ENCODE measurements at places on chromosomes 4 and X.

GRCh38 chr4:85807247-85807950 lies 332.4 kb downstream of the ARHGAP24 start:
- peak; percentile 92 for DNase-seq

DNA sequence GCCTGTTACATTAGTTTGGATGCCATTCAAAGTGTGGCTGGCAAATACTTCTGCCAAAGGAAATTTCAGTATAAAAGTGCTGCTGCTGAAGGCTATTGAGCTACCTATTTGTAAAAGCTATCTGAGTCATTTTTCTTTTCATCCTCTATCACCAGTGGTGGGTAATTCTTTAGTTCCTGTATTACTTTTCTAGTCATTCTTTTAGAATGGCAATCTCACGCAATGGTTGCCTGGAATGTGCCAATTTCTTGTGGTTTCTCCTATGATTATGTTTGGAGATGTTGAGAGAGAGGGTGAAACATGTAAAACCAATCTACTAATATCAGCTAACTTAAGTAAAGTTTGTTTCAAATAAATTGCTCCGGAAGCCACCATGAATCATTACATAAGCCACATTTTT lies 685.0 kb downstream of the RAPGEF2 start:
- DNase-seq = peak; percentile 33

DNA sequence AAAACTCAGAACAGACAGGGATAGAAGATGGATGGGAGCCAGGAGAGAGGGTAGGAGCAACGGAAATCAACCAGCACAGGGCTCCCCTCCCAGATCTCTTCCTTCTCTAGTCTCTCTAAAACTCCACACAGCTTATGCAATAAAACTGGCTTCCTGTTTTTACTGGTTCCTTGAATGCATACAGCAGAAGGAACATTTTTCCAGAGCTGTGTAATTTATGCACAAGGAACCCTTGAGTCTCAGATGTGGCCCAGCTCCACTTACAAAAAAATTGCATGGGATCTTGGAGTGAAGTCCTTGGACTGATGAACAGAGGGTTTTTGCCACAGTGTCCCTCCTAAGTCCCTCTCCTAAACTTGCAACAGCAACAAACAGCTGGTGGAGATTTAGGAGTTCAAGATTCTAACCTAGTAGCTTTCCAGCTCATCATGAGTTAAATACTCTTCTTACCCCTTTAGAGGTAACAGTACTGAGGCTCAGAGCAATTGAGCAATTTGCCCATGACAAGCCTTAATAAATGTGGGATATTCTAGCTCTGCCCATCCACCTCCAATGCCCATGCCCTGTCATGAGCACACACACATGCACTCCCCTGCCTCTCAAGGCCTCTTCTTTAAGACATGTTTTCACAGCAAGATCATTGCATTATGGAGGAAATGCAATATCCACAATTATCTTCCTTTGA lies 18.4 kb upstream of the CC2D2A start:
- DNase-seq = peak; percentile 71

DNA sequence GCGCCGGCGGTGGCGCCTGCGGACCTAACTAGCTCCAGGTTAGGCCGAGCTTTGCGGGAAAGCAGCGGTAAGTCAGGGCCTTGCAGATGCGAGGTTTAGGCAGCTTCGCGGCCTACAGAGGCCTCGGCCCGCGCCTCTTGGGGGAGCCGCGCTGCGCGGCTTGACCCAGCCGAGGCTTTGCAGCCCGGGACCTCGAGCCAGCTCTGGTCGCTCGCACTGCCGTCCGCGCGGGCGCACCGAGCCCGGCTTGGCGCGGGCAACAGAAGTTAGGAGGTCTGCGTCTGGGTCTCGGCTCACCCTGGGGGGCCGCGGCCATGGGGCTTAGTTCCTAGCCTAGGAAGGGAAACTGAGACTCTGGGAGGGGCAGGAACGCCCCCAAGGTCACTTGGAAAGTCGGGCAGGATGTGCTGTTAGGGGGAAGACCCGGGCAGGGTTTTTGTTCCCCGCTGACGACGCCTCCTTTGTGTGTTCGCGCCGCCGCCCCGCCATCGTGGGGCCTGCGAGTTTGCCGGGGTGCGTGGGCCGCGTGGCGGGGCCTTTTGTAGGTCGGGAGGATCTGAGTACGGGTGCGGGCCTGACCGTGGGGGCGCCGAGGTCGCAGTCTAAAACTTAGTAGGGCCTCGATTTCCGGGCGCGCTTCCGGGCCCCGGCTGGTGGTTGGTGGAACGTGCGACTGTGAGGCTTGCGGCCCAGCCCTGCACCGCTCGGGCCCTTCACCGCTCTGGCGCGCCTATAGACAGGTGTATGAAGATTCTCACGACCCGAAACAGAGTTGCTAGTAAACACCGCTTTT lies 482 bp downstream of the RNF4 start:
- peak; percentile 32 for DNase-seq

DNA sequence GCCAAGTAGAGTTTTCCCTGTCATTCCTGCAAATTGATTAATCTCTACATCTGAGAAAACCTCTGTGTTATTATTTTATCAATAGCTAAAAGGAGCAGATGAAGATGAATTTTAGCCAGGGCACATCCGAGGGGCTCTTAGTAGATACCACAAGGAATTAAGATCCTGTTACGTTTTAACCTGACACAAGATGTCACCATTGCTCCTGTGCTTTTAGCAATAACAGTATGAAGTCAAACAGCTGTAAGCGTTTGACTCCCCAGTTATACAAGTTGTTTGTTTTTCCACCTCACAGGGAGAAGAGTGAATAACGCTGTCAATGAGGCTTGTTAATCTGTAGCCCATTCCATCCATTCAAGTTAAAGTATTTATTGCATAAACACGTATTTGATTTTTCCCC lies 76.0 kb upstream of the AP1S2 start:
- DNase-seq = peak; percentile 62

- no peak for DNase-seq
These were observed 138.1 kb downstream of the MID1 start for GRCh38 chrX:10482261-10482660.

DNA sequence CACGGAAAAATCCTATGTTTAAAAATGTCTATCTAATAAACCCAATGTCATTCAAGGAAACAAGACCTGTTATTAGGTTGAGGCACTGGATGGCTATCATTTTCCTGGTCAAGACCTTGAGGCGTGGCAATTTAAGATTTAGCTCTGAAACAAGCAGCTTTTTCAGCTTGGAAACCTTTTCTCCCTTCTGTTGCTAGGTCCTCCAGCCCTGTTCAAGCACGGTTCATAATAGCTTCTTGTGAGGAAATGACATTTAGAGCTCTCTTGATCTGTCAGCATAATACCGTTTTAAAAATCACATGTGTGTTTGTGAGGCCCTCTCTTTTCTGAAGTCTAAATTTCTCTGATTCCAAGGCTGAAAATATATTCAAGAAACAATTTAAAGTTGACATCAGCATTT lies 133.6 kb upstream of the GRPR start:
- no peak for DNase-seq

DNA sequence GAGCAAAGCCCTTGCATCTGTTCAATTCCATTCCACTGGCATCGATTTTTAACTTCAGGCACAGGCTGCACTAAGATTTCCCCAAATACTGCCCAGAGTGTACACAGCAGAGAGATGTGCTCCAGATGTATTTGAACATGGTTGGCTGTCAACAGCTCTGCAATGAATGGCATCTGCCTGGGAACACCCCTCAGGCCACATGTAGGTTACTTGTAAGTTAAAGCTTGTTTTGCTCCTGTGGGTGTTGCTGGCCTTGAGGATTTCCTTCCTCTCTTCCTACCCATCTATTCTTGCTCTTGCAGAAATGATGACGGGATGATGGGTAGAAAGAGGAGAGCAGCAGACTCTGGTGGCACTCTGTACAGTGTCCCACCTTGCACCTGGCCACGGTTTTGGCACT lies 69.3 kb upstream of the HELT start:
- DNase-seq = no peak

GRCh38 chr4:102216666-102217065 lies 128.6 kb downstream of the SLC39A8 start:
- no peak for DNase-seq

GRCh38 chr4:56552273-56552672 lies 46.7 kb downstream of the ARL9 start:
- DNase-seq = peak; percentile 26

DNA sequence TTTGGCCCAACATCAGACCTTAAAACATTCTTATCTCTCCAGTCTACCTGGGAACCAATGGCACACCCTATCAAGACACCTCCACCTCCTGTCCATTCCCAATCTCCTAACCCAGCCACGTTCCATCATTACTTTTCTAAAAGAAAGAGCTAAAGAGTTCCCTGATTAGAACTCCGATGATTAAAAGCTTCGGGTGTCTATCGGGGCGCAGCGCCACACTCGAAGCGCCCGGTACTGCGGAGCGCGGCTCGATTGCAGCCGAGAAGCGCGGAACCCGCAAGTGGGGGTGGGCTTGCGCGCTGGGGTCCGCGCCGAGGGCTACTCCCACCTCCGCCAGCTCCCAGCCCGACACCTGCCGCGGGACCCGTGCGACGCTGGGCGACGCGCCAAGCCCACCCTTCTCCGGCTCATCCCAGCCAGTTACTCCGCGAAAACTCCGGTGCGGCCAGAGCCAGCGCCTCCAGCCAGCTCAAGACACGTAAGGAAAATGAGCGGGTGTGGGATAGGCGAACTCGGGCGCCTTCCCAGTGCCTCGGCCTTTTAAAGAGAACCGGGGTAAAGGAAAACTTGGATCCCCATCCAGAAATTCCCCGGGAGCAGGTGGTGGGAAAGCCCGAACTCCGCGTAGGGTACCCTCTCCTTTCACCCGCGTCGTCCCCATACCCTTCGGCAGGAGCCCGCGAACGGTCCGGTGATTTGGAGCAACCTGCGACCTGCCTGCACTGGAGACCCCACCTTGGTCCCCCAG lies 593 bp downstream of the NPY1R start:
- peak; percentile 23 for DNase-seq

DNA sequence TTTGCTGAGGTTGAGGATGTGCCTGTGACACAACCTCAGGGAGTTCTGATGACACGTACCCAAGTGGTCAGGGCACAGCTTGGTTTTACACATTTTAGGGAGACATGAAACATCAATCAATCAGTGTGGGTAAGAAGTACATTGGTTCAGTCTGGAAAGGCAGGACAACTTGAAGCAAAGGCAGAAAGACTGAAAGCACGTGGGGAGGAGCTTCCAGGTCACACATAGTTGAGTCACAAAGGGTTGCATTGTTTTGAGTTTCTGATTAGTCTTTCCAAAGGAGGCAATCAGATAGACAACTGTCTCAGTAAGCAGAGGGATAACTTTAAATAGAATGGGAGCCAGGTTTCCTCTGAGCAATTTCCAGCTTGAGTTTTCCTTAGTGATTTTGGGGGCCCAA lies 1910.0 kb upstream of the AGA start:
- no peak for DNase-seq

DNA sequence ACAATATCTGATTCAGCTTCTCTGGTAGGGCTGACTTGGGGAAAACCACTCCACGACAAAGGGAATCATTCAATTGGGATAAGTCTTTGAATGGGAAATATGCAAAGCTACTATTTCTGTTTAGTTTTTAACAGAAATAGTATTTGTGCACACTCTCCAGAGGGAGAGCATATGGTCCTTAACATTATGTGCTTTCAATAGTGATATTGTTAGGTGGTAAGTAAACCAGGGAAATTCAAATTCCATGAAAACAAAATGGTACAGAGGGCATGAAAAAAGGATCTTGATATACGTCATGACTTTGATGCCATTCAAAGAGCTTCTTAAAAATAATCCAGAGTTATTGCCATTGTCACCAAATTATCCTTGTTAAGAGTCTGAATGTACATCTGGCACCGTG lies 47.1 kb upstream of the CITED1 start:
- DNase-seq = no peak

DNA sequence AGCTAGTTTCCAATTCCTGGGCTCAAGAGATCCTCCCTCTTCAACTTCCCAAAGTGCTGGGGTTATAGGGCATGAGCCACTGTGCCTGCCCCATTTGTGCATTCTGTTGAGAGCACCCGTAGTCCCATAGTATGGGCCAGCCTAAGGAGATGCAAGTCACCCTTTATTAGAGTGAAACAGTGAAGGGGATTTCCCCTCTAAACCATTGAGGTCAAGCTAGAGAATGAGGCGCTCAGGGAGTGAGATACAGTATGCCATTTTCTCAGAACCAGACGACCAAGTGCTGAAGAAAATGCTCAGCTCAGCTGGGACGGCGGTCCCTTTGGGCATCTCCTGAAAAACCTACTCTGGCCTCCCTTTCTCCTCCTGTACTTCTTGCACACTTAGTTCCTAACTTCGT lies 18.7 kb downstream of the RNF4 start:
- DNase-seq = no peak

DNA sequence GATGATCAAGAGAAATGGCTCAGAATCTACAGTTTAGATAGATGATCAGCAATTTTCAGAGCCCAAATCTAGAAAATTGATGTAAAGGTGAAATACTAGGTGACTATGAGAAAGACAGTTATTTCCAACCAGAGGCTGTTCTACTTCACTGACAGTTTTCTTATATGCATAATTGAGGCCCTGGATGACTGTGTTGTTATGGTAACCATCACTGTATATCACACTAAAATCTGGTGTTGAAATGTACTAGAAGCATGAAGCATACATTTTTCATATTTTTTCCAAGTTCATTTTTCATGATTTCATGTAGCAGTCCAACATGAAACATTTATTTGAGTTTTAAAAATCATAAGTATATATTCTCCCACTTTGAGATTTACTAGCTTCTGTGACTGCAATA lies 87.4 kb downstream of the ATXN3L start:
- DNase-seq = peak; percentile 27

GRCh38 chrX:149497626-149498025 lies 7.5 kb downstream of the IDS start:
- peak; percentile 40 for DNase-seq

GRCh38 chrX:119802546-119802945 lies 11.1 kb upstream of the RPL39 start:
- no peak for DNase-seq

- DNase-seq = peak; percentile 97
These were observed 14.4 kb upstream of the CXCL8 start for GRCh38 chr4:73725985-73726384.

GRCh38 chr4:41796545-41797210 lies 48.2 kb upstream of the PHOX2B start:
- DNase-seq = no peak

DNA sequence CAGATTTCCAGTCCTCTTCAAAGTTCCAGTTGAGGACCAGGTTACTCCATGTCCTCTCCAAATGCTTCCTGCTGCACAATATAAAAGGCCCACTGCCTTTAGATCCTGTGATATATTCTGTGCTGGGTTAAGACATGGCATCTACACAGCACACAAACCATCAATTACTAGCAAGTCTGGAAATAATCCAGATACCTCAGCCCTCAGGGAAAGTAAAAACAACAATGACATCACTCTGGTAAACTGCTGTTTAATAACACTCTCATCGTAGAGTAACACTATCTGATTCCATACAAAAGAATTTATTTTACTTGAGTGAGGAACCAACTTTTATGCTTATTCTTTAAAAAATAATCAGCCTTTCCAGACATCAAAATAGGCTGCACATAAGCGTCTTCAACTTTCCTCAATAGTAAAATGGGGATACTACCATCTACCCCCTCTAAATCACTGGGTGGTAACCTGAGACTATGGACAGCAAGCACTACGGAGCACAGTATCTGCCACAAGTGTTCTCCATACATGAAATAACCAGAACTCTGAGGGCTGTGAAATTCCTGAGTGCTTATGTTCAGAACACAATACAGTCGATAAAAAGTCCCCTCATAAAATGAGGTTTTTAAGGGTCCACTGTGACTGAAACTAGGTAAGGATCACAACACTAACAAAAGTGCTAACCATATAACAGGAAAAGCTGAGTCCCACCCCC lies 53.4 kb downstream of the ABCG2 start:
- peak; percentile 82 for DNase-seq
